ENCODE measurements at places on chromosomes 7 and 10.

DNA sequence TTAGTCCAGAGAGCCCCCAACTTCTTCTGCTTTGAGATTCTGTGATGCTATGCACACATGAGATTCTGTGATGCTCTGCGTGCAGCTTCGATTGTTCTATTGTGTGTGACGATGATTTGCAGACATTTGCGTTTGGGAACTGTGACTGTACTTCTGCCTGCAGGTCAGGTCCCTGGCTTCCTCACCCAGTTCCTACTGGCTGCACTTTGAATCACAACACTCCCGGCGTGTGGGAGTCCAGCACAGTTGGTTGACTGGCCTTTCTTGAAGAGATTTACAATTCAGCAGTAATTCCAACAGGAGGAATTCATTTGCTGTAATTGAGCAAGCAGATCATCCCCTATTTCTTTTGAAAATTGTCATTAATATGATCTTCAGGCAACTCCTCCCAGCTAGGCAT, 252.2 kb upstream of the YAE1 start:
- DNase-seq, result no peak

DNA sequence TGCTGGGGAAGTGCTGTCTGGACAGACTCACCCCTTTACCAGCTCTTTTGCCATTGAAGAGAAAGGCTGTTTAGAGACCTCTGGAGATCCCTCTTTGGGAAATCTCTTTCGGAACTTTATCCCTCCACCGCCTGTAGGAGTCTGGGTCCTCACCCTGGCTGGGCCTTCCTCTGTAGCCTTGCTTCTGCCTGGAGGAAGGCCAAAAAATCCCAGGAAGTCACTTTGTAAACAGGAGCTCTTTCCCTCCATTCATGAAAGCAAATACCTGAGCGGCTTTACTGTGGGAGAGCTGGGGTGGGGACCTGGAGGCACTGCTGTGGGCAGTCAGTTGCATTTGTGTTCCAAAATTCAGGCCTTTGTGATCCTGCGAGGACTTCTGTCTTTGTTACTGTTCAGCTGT, 126.2 kb downstream of the KLF6 start:
- no peak for DNase-seq

GRCh38 chr7:130420943-130421578, 19.8 kb downstream of the CEP41 start:
- DNase-seq, result no peak

DNA sequence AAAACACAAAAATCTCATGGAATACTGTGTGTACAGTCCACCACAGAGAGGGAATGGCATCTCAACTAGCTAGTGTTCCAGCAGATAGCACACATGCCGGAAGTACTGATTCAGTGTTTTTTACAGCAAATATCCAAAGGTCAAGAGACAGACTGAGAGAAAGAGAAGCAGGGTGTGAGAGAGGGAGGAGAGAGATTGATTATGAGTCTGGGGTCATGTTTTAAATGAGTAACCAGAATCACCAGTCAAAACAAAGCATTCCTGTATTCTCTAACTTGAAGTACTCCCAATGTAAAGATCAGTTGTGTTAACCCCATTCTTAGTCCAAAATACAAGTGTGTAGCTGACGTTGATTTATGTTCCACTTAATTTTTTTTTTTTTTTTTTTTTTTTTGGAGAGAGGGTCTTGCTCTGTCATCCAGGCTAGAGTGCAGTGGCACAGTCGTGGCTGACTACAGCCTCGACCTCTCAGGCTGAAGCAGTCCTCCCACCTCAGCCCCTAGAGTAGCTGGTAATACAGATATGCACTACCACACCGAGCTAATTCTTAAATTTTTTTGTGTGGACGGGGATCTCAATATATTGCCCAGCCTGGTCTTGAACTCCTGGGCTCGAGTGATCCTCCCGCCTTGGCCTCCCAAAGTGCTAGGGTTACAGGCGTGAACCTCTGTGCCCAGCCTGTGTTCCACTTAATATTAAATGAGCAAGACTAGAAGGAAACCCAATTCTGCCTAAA, 114.2 kb downstream of the TAF3 start:
- DNase-seq, result no peak

DNA sequence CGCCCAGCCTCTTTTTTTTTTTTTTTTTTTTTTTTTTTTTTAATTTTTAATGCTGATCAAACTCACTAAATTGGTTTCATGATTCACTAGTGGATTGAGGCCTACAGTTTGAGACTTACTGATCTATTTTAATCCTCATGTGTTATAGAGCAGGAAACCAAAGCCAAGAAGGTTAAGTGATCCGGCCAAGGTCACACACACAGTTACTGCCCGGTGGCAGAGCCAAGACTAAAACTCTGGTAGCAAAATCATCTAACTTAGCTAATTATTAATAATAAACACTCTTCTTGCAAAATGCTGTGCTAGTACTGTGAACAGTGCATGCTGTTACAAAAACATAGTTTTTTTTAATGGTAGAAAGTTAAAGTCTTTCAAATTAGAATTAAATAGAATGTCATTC, 188.3 kb upstream of the NFE2L3 start:
- DNase-seq, result no peak

DNA sequence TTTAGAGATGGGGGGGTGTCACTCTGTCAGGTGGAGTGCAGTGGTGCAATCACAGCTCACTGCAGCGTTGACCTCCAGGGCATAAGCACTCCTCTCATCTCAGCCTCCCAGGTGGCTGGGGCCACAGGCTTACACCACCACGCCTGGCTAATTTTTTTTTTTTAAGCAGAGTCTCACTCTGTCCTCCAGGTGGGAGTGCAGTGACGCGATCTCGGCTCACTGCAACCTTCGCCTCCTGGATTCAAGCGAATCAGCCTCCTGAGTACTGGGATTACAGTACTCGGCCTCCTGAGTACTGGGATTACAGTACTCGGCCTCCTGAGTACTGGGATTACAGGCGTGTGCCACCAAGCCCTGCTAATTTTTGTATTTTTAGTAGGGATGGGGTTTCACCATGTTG, 23.6 kb upstream of the PPIA start:
- no peak for DNase-seq

DNA sequence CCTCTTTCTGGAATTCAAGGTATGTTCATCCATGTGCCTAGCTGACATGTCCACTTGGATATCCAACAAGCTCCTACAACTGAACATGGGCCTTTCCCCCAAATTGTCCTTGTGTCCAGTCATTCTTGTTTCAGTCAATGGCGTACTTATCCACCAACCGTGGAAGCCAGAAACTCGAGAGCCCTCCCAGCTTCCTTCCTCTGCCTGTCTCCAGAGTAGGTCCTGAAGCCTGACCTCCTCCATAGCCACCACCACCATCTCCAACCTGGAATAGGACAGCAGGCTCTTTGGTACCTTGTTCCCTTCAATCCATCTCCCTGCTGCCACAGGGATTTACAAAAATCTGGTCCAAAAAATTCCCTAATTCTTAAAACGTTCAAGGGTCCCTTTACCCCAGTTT, 305.1 kb downstream of the RPS24 start:
- DNase-seq, result no peak

- no peak for DNase-seq
Measured at GRCh38 chr10:31075434-31075833, 43.8 kb upstream of the ZNF438 start.

DNA sequence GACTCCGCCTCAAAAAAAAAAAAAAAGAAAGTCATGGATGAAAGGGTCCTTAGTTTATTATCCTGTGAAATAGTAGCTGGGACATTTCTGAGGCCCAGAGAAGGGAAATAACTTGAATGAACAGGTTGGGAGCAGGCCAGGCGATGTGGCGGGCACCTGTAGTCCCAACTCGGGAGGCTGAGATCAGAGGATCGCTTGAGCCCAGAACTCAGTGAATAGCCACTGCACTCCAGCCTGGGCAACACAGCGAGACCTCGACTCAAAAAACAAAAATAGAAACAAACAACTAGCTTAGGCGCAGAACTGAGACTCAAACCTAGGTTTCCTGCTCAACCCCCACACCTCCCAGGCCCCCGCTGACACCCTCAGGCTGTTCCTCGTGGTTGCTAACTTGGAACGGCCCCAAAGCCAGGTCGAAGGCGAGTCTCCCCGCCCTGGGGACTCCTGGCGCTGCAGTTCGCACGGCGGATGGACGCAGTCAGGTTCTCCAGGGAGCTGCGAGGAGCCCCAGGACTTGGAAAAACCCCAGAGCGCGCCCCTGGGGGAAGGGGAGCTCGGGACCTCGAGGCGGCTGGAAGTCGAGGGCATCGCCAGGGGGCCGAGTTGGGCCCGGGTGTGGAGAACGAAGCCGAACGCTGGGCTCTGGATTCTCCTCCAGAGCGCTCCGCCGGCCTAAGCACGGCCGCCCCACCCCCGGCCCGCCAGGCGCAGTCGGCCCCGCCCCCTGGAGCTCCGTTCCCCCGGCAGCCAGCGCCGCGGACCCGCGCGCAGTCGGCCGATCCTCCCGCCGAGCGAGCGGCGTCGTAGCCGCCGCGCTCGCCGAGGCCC, at the start of gene STOX1:
TSS of gene STOX1 (plus strand) at position 768 of the 828 bp plus-strand sequence. CDS start 93 bp downstream, outside the sequence.
- DNase-seq, result peak; percentile 35

DNA sequence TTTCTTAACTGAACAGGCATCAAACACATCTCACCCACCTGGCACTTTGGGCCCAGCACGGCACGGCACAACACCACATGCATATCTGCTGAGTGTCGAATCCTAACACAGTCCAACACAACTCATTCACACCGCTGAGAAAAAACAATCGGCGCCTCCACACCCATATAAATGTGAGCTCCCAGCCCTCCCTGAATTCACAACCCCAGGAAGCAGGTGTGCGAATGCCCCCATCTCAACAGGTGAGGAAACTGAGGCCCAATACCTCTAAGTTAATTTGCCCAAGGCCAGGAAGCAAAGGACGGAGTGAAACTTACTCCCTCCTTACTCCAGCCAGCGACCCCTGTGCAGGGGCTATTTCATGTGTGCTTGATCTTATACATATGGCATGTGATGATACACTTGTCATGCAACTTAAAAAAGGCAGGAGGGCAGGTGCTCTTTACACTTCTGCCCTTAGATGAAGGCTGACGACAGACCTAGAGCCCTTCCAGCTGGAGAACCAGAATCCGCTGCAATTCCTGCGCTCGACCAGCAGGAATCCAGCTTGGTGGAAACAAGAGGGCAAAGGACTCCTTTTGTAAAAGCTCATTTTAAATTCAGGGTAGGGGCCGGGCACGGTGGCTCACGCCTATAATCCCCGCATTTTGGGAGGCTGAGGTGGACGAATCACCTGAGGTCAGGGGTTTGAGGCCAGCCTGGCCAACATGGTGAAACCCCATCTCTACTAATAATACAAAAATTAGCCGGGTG, 116.0 kb downstream of the LARP4B start:
- DNase-seq, result no peak

DNA sequence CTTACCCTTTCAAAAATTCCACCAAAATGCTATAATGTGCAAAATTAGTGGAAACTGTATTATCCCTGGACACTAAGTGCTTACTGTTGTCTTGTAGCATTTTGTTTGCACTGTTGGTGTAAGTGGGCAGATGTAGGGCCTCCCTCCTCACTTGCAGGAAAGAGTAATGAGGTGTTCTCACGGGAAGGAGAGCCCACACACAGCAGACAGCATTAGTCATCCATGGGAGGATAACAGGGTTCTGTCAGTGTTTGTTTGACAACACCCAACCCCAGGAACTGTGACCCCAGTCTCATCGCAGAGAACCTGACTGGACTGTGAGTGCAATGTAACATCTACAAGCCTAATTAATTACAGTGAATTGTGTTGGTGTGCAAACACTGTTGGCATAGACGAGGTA, 58.7 kb upstream of the VSTM2A start:
- no peak for DNase-seq

DNA sequence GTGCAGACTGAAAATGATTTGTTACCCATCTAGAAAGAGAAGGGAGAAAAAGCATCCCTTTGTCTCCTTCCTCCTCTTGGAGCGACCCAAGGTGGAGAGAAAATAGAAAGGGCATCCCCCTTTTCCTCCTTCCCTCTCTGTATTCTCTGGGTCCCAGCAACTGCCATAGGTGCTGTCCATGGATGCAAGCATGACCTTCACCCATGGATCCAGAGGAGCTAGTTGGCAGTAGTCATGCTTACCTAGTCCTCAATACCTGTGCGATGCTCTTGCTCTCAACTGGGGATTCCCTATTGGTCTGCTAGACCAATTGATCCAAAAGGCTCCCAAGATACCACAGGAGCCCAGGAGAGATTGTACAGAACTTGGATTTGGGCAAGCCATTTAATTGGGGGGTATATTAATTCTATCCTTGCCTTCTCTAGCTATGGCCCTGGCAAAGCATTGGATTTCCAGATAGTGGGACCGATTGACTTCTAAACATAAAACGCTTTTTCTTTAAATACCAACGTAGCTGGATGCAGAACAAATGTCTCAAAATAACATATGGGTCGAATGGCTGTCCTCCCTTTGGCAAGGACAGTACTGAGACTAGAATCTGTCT, 547.8 kb upstream of the IGFBP3 start:
- no peak for DNase-seq

GRCh38 chr10:33252794-33253203, 81.7 kb downstream of the NRP1 start:
- no peak for DNase-seq

- no peak for DNase-seq
Measured at GRCh38 chr10:5570007-5570655, 45.4 kb downstream of the CALML3 start.

DNA sequence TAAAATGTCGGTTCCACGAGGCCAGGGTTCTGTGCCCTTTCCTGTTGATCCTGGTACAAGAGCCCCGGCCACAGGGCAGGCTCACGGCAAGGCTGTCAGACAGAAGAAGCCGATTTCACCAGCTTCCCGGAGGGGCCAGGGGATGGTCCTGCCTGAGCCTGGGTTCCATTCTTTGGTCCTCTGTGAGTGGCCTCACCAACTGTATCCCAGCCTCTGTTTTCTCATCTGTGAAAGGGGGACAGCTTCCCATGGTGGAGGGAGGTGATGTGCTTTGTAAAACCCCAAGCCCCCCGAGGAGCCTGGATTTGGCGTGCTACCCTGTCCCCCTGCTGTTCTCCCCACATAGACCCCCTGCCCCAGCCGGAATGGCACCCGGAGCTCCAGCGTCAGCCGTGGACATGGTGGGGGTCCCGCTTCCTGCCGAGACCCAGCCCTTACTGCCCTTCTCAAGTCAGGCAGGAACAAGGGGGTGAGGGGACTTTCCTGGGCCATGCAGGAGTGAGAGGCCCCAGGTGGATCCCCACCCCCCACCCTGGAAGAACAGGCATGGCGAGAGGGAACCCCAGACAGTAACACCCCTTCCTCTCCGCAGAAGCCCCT, 28.3 kb upstream of the ELFN1 start:
- DNase-seq, result no peak

- DNase-seq, result no peak
Measured at GRCh38 chr10:110850099-110850498, 21.6 kb upstream of the PDCD4 start.

DNA sequence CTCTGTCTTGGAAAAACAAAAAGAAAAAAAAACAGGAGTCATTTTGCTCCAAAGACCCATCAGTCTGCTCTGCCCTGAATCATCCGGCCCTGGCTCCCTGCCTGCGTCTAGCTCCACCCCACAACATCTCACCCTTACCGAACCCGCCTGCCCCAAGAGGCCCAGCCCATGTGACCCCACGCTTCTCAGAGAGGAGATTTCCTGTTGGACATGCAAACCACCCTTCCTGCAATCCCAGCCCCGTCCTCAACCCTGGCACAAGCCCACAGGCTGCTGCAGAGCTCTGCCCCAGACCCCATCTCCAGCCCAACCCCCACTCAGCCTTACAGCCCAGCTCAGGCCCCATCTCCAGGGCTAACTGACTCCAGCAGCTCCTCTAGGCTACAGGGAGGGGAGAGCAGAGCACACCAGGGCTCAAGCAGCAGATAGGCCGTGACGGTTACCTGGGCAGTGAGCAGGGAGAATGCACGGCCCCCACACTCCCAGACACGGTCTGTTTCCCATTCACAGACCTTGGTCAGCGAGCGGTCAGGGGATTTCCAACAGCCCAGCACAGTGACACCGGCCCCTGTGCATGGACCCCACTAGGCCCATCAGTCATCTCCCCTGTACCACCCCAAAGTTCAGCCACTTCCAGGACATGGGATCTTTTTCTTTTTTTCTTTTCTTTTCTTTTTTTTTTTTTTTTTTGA, 69.9 kb upstream of the GTF2I start:
- DNase-seq, result no peak
